ENCODE measurements at places on chromosomes 6 and 20.
A peak's percentile ranks its signal among the peaks of the same experiment; 100 is the strongest.

- DNase-seq: no peak
These were observed 73.9 kb downstream of the CBFA2T2 start for GRCh38 chr20:33563788-33564187.

- no peak for DNase-seq
These were observed 52.8 kb downstream of the RFX6 start for GRCh38 chr6:116929825-116930224.

DNA sequence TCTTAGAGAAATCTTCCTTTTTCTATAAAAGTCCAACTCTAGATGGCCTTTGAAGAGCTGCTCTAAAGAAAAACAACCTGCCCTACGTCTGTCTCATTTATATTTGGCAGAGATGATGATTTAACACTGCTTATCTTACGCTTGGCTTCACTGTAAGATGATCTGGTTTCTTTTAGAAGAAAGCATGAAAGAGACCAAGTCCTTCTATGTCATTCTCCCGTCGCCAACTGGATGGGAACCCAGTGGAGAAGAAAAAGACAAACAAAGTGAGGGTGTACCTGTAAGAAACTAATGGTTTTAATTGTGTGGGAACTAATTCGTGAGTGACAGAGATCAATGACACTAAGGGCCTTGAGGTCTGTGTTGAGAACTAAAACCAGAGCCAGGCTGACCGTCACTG lies 92.8 kb downstream of the MBOAT1 start:
- no peak for DNase-seq

- no peak for DNase-seq
These were observed 41.1 kb downstream of the DYNLT1 start for GRCh38 chr6:158603261-158604047.

DNA sequence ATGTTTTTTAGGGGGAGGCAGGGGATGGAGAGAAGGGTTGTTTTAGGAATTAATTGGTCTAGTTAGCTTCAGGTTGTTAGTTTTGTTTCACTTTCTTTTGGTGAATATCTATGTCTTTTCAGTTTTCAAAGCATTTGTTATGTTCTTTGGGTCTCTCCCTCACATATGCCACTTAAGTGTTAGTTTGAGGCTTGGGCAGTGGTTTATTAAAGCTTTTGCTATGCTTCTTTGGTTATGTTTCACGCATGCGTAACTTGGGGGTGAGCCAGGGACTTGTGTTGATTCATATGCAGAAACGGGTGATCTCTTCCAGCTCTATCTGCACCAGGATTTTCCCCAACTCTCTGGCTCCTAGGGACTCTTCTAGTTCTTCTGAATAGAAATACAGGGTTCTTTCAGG lies 11.4 kb upstream of the MMS22L start:
- DNase-seq: peak; percentile 47

GRCh38 chr6:120903836-120904235 lies 430.4 kb downstream of the TBC1D32 start:
- no peak for DNase-seq

Data from RPMI7951 (cell line).